Stimulated activated CD4-positive, alpha-beta T cell treated with anti-CD3 and anti-CD28 coated beads, Interleukin-1b, Interleukin-23, amount 100 ng/mL, for 1 hour (primary cell): ENCODE measurements at places on chromosomes 6 and 20.

DNA sequence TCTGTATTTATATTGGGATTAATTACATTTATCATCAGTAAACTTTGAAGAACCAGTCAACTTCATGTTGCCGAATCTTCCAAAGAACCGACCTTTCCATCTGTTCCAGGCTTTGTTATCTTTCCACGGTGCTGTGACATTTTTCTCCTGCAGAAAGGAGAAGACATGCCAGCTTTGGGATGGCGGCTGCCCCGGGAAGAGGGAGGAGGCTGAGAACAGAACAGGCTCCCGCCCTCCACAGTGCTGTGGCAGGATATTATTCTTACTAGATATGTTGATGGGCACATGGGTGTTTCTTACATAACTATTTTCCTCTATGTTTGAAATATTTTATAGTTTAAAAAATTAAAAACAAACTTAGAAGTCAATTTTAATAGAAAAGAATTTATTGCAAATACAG lies 44.9 kb downstream of the GINS1 start:
- DNase-seq, result no peak

- no peak for DNase-seq
Observed at GRCh38 chr6:3259491-3259958, 778 bp downstream of the PSMG4 start.

DNA sequence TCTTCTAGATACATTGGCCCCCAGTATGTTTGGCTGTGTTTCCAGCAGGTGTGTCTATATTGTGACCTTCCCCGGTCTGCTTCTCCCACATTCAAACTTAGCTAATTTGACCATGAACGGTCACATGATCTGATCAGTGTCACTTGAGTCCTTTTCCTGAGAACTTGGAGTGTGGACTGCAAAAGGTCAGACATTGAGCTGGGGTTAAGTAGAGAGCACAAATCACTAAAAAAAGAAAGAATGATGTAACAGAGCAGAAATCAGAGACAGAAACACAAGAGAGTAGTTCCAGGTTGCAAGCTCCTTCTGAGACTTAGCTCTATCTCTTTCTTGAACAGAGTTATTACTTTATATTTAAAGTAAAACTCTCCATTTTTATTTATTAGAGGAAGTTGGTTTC lies 733.9 kb downstream of the CBLN4 start:
- DNase-seq, result no peak

- DNase-seq, result no peak
Observed at GRCh38 chr6:82331031-82331773, 32.4 kb upstream of the TPBG start.

DNA sequence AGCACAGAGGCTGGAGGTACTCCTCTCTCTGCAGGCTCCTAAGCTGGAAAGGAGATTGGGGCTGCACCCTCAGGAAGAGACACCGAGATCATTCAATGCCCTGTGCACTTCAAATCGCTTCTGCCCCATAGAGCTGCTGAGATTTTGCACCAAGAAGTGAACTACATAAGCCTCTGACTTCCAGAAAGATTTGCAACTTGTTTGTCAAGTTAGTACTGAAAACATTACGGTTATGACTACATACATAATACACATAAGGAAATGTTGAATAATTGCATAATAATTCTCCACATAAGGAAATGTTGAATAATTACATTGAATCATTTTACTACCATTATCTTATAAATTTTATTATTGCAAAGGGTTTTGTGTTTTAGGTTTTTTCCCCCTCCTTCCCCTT lies 120.3 kb upstream of the SASH1 start:
- no peak for DNase-seq

DNA sequence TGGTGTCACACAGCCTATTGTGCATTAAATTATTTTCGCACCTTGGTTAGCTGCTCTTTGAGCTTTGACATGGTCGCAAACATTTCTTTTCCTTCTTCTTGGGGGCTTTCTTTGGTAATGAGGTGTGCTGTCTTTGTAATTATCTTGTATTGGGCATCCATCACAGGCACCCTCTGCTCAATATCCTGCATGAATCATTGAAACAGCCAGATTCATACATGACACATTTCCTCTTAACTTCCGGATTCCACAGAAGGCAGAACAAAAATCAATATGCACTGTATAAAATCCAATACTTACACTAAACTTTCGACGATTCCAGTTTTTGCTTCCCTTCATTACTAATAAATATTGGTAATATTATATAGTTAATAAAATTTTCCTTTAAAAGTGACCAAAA lies 175.6 kb downstream of the SYNE1 start:
- DNase-seq, result no peak

- DNase-seq, result no peak
Observed at GRCh38 chr20:55882910-55883309, 122.4 kb downstream of the CBLN4 start.

- DNase-seq, result no peak
Observed at GRCh38 chr20:44411757-44412401, 56.4 kb downstream of the HNF4A start.

DNA sequence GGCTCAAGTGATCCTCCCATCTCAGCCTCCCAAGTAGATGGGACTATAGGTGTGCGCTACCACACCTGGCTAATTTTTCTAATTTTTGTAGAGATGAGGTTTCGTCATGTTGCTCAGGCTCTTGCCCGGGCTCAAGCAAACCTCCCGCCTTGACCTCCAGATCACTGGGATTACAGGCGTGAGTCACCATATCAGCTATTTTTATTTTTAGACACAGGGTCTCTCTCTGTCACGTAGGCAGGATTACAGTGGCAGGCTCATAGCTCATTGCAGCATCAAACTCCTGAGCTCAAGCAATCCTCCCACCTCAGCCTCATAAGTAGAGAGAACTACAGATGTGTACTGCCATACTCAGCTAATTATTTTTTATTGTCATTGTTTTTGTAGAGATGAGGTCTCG lies 41.7 kb downstream of the SLC23A2 start:
- DNase-seq, result no peak

DNA sequence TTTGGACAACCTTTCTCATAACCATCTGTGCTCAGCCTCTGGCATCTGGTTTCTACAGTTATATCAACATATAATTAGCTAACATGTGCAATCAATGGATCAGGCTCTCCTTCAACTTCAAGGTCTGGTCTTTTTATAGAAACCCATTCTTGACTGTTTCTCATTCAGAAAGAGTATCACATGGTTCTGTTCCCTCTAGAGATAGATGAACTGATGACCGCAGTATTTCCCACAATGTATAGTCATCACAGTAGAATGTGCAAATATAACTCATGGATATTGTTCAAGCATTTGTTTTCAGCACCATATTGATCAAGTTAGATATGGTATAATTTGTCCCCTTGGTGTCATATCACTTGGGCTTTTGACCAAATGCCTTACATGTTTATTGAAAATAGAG lies 656.2 kb downstream of the FRK start:
- DNase-seq, result no peak

GRCh38 chr6:105941621-105942412 lies 144.3 kb upstream of the PRDM1 start:
- no peak for DNase-seq

- DNase-seq, result no peak
Observed at GRCh38 chr20:37697314-37697713, 3.5 kb downstream of the CTNNBL1 start.

DNA sequence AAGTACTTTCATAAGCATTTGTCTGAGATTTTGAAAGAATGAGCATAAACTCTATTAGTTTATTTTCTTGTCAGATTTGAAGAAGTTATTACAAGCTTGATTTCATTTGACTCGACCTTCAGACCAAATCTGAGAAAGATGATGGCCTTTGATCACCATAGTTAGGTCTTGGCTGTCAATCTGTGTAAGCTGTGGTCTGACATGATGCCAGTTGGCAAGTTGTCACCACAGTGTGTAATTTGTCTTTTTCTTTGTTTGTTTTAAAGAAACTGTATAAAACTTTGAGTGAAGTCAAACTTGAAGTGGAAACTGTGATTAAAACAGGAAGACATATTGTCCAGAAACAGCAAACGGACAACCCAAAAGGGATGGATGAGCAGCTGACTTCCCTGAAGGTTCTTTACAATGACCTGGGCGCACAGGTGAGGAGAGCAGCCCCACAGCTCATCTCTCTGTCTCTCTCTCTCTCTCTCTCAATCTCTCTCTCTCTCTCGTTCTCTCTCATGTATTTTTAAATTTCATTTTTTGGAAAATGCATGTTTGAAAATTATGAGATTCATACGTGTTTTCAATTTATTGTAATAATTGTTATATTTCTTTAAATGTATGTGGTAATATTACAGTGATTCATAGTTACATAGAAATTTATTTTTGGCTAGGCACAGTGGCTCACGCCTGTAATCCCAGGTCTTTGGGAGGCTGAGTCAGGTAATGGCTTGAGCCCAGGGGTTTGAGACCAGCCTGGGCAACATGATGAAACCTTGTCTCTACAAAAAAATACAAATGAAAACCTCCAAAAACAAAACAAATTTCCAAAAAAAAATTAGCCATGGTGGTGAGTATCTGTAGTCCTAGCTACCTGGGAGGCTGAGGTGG lies 208.1 kb downstream of the UTRN start:
- no peak for DNase-seq

DNA sequence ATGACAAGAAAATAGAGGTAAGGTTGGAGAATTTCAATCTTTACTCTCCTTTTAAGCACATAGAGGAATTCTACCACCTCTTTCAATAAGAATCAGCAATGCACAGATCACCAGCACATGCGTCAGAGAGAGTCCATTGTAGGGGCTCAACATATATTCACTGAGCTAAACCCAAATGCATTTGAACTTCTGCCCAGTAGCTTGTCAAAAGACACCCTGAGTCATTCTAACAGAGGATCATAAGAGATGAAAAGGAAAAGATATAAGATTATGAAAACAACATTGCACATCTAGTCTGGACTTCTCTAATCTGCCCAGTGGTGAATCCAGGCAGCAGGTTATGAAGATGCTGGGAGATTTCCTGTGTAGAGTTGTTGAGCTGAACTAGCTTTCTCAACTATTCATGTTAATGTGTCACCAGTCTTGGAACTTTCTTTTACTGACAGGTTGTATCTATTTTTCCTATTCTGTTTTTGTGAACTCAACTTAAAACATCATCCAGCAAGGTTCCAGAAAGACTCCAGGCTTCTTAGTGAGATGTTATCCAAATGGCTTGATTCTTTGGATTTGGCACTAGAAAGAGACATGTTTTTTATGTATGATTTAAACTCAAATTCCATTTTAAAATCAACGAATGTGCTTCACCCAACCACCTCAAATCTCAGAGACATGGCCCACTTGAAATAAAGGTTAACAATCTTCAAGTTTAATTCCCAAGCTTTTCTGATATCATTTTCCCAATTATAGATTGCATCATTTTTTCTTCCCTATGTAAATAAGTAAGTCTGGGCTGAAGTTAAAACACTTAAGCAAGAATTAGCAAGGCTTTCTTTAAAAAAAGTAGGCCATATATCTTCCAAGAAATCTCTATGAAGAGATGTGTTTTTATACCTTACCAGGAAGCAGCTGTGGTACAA lies 89.3 kb downstream of the TSHZ2 start:
- DNase-seq, result no peak

DNA sequence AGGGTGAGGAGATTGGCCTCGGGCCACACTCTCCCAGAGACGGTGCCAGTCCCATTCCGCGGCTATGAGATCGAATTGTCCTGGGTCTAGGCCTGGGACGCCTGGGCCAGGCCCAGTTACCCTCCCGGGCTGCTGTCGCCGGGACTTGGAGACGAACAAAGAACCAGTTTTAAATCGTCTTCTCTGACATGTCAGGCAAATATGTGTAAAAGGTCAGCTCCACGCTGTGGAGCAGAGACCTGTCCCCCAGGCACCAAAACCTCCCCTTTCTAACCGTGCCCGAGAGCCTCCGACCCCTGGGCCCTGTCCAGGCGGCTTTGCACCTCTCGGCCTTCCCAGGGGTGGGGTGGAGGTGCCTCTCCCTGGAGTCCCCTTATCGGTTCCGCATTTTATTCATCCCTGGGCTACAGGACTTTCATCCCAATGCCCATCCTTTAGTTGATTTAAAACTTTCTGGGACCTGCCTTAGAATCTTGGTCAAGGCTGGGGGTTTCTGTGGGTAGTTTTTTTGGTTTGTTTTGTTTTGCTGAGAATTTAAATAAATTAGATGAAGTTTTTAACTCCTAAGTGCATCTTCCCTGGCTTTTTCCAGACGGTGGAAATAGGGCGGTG lies 5.8 kb upstream of the TFAP2A start:
- DNase-seq, result no peak

DNA sequence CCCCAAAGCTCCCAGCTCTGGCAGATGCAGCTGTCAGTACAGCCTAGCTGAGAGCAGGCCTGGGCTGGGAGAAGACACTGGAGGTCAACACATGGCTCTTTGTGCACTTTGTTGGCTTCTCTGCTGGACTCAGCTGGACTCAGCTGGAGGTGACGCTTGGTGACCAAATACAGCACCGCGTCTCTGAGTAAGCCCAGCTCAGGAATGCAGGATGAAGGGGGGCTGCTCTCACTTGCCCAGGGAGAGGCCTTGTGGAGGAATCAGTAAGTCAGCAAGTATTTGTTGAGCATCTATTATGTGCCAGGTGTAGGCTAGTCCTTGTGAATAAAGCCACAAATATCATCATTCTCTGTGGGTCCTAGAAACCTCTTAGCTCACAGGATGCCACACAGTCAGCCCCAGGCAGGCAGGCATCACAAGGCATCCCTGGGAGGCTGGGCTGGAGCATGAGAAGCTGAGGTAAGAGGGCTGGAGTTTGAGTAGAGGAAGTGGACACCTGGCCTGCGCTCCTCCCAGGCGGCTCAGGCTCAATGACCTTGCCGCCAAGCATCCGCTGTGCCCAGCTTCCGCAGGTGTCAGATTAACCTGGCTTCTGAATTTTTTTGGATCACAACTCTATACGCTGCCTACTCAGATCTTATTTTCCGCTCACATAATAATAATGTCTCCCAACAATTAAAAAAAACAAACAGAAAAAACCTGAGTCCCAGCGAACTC lies 95.4 kb downstream of the TMEM170B start:
- no peak for DNase-seq

DNA sequence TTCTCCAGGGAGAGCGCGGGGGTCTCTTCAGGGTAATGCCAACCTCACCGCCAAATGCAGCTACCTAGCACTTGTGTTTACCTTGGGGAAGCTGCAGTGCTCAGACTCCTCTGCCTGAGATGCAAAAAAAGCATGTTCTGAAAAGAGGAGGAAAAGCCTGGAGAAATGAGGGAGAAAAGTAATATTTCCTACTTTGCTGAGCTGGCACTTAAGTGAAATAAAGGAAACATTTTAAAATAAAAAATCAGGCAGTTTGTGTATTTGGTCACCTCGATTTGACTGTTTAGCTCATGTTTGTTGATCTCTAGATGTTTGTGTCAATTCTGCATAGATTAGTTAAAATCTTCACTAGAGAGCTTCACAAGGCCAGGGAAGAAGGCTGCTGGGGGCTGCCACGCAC lies 487.2 kb downstream of the QKI start:
- DNase-seq, result no peak

GRCh38 chr6:36697481-36697903 lies at the start of gene RAB44:
RAB44 (plus strand) TSS chr6:36697826; CDS start chr6:36704236, 6,410 bp downstream.
- no peak for DNase-seq

DNA sequence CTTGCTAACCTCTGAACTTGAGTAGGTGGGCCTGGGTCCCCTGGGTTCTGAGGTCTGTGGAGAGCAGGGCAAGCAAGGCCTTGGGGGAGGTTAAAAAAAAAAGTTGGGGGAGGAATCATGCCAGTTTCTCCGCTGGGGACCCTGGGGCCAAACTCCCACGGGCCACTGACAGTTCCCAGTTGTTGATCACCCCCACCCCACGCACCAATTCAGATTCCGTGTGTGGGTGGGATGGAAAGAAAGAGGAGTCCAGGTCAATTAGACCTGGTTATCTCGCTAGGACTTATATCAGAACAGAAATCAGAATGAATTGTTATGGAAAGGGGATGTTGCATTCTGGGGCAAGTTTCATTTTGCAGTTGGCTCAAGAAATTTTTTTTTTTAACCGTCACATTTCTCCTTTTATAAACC lies 46.7 kb upstream of the SUPT3H start:
- no peak for DNase-seq

- no peak for DNase-seq
Observed at GRCh38 chr6:51617751-51618150, 469.7 kb downstream of the PKHD1 start.
